ENCODE measurements at places on chromosomes 16 and 17. TPM values are rescaled to one million over a fixed set of nuclear protein-coding genes. Genes with fewer than 3 reads are reported as not detected.
A peak's percentile ranks its signal among the peaks of the same experiment; 100 is the strongest.

KRTAP9-2 gene
- total RNA-seq, result not detected

GRCh38 chr17:29591737-29592608, 959 bp upstream of the ANKRD13B start:
- DNase-seq, result peak; percentile 96

ST6GALNAC1 gene
- total RNA-seq, result 90.2 TPM

GRCh38 chr17:35521150-35521549, 16.3 kb downstream of the SLFN12L start:
- no peak for DNase-seq

GRCh38 chr16:5349670-5350517, 252.3 kb upstream of the EEF2KMT start:
- no peak for DNase-seq

INCA1 gene
- 1.8 TPM for total RNA-seq

- no peak for DNase-seq
These were observed 27.7 kb upstream of the FAAP100 start for GRCh38 chr17:81579821-81580321.

DNA sequence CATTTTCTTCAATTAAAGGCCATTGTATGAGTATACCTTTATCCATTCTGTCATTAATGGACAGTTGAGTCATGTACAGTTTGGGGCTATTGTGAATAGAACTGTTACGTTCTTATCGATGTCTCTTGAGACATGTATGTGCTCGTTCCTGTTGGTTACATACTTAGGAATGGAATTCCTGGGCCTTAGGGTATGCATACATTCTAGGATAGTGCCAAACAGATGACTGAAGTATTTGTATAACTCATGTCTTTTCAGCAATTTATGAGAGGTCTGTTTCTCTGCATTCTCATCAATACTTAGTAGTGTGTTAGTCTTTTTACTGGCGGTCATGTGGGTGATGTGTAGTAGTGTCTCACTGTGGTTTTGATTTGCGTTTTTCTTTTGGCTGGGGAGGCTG, 81.2 kb downstream of the USP22 start:
- DNase-seq, result no peak

GLIS2 gene
- 1.7 TPM for total RNA-seq

GRCh38 chr17:82881900-82882714, 42.3 kb upstream of the ZNF750 start:
- DNase-seq, result peak; percentile 77

- DNase-seq, result peak; percentile 44
These were observed 5.1 kb upstream of the KIFC3 start for GRCh38 chr16:57807252-57807967.

KLHL10 gene
- not detected for total RNA-seq

GRCh38 chr16:57479976-57480753, 6.1 kb downstream of the DOK4 start:
- DNase-seq, result peak; percentile 89

DNA sequence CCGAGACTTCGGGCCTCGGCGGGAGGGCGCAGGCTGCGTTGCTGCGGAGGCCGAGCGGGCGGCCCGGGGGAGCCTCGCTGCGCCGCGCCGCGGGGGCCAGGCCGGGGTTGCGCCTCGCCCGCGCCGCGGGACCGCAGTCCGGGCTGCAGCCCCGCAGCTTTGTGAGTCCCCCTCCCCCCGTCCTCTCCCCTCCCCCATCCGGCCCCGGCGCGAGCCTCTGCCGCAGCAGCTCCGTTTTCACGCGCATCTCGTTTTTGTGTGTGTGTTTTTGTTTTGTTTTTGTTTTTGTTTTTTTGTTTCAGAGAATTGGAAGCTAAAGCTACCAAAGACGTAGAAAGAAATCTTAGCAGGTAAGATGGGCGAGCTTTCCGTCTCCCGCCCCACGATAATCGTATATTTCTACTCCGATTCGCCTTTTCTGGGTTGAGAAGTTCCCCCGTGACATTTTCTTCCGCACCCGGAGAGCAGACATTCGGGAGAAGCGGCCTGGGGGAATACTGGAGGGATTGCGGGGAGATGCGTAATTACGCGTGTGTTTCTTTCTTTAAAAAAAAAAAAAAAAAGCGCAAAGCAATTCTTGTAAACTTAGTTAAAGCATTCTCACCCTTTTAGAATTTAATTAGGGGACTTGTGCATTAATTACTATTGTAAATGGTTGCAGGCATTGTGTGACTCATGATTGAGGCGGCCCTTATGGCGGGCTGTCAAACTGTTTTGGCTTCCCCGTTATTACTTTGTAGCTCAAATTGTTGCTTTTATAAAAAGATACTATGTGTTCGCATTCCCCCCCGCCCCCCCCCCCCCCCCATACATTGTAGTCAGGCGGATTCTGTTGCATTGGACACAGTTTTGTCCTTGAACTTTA, 732 bp downstream of the TNRC6A start:
- peak; percentile 67 for DNase-seq

GRCh38 chr16:29876217-29876593, 13.2 kb upstream of the CDIPT start:
- DNase-seq, result no peak

COG7 gene
- total RNA-seq, result 40.5 TPM

FOXL1 gene
- 3.6 TPM for total RNA-seq

GRCh38 chr16:4087990-4088577, 28.2 kb downstream of the ADCY9 start:
- no peak for DNase-seq

NLRC3 gene
- 1.4 TPM for total RNA-seq

OR4D1 gene
- total RNA-seq, result not detected

DNA sequence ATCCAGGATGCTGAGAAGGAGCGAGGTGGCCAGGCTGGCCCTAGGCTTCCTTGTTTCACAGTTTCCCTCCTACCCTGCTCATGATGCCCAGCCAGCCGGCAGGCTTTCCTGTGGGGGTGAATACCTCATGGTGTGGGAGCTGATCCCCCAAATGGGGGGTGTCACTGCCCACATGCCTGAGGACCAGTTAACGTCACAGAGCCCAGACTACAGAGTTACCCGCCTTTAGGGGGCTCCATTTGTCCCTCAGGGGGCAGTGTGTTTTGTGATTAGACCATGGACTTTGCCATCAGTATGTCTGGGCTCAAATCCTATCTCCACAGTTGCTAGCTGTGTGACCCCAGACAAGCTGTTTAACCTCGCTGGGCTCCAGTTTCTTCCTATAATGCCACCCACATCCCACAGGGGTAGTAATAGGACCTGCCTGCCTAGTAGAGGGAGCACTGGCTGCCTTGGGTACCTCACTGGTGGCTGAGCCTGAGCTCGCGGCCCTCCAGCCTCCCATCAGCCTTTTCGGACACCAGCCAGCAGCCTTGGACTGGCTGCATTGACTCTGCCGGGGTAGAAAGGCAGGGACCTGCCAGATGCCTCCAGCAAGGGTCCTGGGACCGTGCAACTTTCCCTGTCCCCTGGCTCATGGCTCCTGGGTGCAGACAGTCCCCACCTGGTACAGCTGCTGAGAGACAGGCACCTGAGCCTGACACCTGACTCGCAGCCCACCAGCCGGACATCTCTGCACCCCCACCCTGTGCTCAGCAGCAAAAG, 87.5 kb upstream of the GSE1 start:
- DNase-seq, result no peak

DNA sequence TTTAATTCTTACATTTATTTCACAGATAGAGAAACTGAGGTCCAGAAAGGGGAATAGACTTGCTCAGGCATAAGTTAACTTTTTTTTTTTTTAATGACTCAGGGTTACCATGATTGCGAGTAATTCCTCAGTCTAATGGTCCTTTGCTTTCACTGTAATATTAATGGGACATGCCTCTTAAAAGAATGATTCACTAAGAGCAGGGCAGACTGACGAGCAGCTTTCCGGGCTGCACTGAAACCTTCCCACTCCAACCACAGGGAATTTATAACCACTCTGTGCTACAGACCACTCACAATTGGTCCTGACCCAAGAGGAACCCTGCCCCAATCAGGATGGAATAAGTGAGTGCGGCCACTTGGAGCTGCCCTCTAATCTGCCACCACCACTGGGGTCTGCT, 5.7 kb downstream of the HOXB2 start:
- no peak for DNase-seq

DNA sequence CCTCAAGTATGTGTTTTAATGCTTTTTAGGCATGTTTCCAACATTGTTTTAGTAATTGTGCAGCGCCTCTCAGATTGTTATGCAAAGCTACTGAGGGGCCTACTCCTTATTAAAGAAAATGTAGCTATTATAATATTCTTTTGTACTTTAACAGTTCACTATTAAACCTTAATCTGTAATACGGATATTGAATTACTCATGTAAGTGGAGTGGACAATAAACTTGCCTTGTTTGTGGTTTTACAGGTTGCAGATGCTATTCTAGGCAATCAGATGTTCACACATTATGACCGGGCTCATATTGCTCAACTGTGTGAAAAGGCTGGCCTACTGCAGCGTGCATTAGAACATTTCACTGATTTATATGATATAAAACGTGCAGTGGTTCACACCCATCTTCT, 41.0 kb downstream of the PTRH2 start:
- no peak for DNase-seq

TMIGD1 gene
- 288 TPM for total RNA-seq

- DNase-seq, result no peak
These were observed 11.1 kb upstream of the ATP2C2 start for GRCh38 chr16:84357191-84357651.

DNA sequence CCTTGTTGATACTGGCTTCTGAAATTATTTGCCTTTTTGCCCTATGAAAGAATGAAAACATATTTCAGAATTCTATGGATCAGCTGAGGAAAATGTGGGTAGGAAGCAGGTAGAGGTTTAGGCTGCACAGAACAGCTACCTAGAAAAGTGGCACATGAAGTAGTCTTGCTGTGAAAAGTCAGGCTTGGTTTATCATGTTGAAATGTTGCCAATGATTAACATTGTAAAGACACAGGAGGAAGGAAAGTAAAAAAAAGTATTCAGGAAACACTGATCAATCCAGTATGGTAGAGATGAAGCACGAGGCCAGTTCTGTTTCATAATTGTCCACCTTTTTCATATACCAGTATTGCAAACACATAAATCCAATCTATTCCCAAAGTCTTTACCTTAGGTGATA, 29.9 kb downstream of the ABCA6 start:
- no peak for DNase-seq

All from mucosa of descending colon (tissue), 3 donors.